ENCODE measurements at places on chromosomes 5 and 9. TPM values are rescaled to one million over a fixed set of nuclear protein-coding genes. Genes with fewer than 3 reads are reported as not detected.

Gene FBLL1
- 1.3 TPM for total RNA-seq

Gene PRUNE2
- total RNA-seq: 6.8 TPM

Gene CTSL
- 402 TPM for total RNA-seq

Gene ETF1
- 136 TPM for total RNA-seq

Gene FGF1
- 13.8 TPM for total RNA-seq

Gene SH2D3C
- total RNA-seq: not detected

DNA sequence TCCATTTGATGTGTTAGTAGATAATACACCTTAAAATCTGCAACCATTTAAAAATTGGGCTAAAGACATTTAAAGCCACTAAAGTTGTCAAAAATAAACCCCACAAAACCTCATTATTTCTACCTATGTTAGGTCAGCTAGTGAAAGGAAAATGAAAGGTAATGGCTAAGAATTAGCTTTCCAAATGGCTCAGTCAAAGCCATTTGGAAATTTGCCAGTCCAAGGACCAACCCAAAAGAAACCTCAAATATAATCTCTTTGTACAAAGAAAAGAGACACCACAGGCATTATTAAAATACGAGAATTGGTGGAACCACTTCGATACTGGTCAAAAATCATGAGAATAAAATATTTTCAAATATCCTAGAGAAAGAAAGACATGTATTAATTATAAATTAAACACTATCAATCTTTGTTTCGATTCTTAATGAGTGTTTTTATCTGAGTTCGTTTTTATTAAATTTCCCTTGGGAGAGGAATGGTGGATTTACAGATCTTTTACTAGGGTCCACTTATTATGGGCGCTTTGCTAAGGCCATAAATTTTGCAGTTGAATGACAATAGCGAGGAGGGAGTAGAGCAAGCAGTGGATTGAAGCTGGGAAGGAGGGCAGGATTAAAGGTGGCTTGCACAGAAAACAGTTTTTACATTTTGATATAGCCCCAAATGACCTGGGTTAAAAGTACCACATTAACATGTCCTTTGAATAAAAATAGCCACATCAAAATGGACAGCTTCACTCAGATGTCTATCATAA, 116.8 kb upstream of the SHB start:
- DNase-seq: no peak

- DNase-seq: peak; percentile 82
Observed at GRCh38 chr5:173327084-173327947, 898 bp downstream of the STC2 start.

DNA sequence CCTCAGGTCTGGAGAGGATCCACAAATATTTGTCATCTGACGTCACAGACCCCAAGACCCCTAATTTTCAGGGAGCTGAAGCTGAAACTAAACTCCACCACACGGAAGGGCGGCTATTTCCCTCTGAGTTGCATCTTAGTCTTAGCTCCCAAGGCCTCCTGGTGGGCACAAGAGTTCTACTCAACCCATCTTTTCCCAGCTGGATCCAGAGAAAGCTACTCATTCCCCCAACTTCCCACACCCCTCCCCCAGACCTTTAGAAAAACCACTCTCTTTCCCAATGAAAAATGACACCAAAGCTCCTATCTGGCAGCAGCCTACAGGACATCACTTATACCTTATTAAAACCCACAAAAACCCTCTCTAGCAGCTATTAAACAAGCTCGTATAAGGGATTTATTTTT, 67.1 kb upstream of the SLC1A1 start:
- DNase-seq: no peak

DNA sequence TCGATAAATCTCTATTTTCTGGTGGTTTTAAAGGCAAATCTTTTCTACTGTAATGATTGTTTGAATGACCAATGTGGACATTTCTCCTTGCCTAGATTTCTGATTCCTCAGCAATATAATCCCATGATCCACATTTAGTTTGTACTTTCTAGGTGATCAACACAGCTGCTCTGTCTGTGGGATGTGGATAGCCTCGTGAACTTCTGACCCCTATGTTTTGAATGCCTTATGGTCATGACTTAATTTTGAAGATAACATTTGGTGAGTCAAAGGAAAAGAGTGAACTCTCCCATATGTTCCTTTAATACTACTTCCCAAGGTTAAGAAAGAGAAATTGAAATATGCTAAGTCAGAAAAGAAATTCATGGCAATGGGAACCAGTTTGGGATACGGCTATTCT, 147.5 kb downstream of the CAVIN4 start:
- DNase-seq: no peak

GRCh38 chr5:27473307-27474046, 435.1 kb upstream of the CDH9 start:
- peak; percentile 29 for DNase-seq

DNA sequence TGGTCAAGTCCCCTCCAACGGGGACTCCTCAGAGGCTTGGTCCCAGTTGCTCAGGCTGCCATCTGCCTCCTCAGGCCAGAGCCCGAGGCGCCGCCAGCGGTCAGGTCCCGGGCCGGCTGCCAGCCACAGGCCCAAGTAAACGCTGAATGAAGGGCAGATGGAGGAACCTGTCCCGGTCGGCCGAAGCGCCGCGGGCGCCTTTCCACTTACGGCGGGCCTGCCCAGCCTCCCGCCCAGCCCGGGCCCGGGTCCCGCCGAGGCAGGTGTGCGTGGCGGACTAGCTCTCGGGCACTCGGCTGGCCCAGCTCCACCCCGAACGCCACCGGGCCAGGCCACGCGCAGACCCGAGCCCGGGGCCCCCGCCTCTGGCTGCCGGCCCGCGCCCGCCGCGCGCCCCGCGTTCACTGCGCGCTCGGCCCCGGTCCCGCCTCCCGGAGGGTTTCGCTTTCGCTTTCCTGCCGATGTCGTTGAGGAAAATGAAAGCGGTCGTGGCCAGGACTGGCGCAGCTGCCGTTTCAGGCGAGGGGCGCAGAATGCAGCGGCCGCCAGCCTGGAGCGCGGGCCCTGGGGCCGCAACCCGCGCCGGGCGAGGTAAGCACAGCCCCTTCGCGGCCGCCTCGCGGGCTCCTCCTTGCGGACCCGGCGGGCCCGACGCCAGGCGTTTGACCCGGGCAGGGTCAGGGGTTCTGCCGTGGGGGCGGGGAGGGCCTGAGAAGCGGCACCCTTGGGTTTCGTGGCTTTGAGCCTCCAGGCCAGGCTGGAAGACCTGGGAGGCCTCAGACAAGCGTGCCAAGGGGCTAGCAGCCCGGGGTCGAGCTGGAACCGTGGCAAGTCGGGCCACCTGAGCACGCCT, 41.2 kb downstream of the SLC22A5 start:
- peak; percentile 90 for DNase-seq

DNA sequence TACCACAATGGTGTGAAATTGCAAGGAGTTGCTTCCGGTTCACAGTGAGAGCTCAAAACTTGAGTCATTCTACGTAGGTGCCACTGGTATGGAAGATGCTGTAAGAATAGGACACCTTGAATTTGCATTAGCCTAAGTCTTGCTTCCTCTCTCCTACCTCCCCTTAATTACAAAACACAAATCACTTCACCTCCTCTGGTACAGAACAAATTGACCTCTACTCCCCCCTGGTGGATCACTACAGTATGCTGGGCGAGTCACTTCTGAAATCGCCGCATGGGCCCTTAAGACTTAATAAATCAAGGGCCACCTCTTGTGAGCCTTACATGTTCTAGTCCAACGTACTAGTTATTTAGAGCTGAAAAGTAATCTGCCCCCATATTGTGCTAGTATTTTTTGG, 145.3 kb upstream of the SMARCA2 start:
- peak; percentile 18 for DNase-seq

DNA sequence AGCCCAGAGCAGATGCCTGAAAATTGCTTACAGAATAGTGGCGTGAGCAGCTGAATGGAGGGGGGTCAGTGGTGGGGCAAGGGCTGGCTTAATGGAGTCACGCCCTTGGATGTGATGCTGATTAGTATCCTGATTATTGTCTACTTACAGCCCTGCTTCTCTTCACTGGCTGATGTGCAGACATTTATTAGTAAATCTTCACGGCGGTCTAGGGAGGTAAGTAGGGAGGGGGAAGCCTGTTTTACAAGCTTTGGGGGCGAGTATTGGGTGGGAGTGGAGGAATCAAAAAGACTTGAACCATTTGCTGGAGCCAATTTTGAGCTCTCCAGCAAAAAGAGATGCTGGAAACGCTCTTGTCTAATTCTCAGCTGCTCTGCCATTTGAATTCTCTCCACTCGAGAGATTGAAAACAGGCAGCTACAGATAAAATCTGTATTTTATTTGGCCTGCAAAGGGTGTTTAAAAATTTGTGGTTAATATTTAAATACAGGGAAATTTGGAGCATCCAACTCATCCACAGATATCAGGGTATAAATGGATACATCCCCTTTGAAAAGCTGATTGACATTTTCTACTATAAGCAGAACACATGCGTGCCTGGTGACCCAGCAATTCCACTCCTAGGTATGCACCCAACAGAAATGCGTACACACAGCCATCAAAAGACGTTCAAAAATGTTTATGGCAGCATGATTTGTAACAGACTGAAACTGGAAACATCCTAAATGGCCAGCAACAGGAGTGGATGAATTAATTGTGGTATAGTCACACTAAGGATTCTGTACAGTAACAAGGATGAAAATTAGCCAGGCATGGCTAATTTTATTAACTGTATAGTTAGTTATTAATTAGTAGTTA, 19.5 kb upstream of the ALDH1B1 start:
- DNase-seq: no peak

GRCh38 chr9:81424431-81424830, 264.9 kb downstream of the TLE1 start:
- peak; percentile 16 for DNase-seq

DNA sequence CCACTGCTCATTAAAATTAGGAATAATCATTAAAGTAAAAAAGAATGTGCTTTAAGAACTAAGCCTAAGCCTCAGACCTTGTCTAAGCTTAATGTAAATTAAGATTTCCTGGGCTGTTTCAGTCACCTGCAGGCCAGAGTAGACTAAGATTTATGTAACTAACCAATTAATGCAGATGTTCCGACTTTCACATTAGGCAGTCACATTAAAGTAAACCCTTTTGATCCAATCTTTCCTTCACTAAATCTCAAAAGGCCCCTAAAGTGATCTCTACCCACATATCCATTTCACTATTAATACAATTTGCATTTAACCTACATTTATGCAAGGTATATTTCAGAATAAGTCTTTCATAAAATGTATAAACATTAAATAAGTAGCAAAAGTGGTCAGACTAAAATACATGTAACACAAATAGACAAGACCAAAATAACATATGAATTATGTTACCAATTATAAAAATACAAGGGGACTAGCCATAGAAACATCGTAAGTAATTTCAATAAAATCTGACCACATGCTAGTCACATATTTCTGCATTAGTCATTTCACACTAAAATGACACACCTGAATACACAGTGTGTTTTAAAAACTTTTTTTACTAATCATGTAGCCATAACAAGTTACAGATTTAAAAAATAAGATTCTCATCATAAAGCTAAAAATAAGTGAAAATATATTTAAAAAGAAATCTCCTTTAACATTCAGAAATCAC, 7.7 kb downstream of the NR3C1 start:
- DNase-seq: peak; percentile 38

GRCh38 chr5:136420168-136420898, 55.0 kb upstream of the TRPC7 start:
- no peak for DNase-seq

DNA sequence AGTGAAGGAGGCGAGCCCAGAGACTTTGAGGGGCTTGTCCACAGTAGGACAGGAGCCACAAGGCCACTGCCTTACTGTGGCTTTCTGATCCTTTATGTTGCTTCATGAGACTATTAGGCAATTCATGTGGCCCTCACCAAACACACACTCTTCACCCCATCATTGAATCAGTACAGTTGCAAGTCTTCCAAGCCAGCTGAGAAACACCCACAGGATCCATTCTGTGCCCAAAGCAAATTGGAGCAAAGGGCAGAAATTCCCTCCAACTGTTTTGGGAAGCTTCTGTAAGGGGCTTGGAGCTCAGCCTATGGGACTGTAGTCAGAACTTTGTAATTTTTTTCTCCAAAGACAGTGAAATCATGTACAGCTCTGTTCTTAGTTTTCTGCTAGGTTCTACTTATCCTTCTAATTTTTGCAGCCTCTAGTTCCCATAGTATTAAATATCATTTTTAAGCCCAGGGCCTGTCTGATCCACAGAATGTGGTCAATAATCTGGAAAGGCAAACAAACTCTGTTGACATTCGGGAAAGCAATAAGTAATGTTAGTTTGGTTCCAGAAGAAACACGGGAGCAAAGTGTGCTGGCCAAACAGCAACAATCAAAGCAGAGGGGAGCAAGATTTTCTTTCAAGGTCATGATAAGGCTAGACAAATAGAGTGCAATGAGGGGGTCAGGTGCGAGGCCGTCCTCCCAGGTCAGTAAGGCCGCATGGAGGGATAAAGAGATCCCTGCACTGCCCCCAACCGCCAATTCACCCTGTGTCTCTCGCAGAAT, 47.0 kb downstream of the UBE2QL1 start:
- DNase-seq: no peak

DNA sequence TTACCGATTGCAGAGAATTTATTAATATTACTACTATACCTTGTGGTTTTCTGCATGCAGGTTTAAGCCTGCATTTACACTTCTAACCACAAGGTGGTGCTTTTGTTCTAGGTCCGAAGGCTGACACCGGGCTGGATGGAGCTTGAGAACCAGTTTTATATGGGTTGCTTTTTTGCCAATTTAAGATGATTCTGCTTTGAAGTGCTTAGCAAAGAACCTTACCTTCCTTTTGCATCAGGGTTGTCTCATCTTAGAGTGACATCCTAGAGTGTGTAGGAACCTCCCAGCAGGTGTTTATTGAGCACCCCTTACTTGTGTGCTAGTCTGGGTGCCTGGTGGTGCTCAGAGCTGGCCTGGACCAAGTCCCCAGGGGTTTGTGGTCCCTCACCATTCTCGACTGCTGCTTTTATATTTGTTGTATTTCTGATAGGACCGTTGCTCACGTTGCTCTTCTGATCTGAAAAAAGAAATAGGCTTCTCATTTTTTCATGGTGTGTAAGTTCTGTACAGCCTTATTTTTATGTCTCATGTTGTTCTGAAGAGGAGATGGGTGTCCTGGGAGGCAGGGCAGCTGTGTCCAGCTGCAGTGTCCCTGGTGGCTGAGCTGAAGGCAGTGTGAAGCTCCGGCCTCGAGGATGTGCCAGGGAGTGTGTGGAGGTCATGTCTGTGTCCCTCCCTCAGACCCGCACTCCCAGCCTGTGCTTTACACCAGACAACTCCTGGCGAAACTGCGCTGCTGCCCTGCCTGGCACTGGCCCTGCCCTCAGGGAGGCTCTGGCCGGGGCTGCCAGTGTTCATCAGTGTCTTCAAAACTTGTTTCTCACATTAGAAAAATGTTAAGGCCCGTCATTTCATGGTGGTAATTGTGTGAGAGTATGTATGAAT, 54.3 kb downstream of the EHMT1 start:
- peak; percentile 86 for DNase-seq

DNA sequence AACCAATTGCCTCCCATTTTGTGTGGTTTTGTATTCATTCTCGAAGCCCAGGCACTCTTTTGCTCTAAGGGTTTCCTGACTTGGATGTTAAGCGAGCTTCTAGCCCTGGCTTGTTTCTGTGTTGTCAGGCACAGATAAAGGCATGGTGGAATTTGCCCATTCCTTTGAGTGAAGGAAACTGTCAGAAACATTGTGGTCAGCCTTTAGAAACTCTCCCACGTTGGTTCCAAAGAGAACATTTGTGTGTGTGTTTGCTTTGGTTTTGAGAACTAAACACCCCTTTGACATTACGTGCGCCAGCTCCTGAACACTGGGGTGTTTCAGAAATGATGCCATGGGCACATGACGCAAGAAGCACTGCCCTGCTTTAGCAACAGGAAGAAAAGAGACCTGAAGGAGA, 320.9 kb downstream of the NTRK2 start:
- DNase-seq: no peak
